Stimulated activated CD4-positive, alpha-beta T cell treated with anti-CD3 and anti-CD28 coated beads, Interleukin-15, amount 100 ng/mL, for 1 hour (primary cell): ENCODE measurements at places on chromosomes 12 and 14.

- no peak for DNase-seq
These were observed 139.1 kb downstream of the RERGL start for GRCh38 chr12:17950898-17951297.

- peak; percentile 30 for DNase-seq
These were observed 7.1 kb upstream of the MRPL52 start for GRCh38 chr14:22822571-22823098.

DNA sequence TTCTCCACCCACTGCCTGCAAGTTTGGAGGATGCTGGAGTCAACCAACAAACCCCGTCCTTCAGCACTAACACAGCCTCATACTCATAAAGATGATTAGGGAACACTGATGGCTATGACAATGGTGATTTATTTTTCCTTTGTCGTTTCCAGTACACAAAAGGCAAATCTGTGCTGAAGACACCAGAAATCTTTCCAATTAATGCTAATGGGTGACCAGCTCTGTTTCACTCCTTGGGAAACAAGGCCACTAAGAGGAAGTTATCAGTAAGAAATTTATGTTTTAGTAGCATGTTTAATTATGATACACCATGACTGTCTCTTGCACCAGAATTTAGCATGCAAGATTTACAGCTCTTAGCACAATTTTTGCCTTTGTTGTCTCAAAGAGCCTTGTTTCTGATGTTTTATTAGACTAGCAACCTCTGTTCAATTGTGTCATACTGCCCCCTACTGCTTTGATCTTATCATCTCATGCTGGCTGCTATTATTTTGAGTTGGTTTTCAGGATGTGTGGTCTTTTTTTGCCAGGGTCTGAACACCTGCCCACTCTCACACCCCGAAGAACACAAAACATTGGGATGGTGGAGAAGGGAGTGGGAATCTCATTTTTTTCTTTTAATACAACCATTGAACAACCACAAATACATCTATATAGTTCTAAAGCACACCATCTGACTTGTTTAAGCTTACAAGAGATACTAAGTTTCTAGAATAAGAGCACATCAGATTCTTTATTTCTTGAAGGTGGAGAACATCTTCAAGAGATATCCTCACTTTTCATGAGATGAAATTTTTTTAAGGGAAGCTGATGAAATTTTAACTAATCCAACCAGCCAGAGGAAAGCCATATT is 160.9 kb downstream of the SPTSSA start:
- DNase-seq: no peak

- DNase-seq: no peak
These were observed 73.9 kb downstream of the NEDD1 start for GRCh38 chr12:96980991-96981414.

- no peak for DNase-seq
These were observed 215.0 kb upstream of the PWP1 start for GRCh38 chr12:107470645-107471044.
